ENCODE measurements at places on chromosomes 5 and 9.

- no peak for DNase-seq
Measured at GRCh38 chr5:156051972-156052371, 275.0 kb upstream of the SGCD start.

GRCh38 chr5:90690307-90690706 is 131.7 kb downstream of the ADGRV1 start:
- no peak for DNase-seq

- DNase-seq = no peak
Measured at GRCh38 chr5:14745188-14745563, 80.7 kb downstream of the OTULIN start.

GRCh38 chr5:180853848-180854176 is 7.3 kb downstream of the ZFP62 start:
- DNase-seq = no peak

DNA sequence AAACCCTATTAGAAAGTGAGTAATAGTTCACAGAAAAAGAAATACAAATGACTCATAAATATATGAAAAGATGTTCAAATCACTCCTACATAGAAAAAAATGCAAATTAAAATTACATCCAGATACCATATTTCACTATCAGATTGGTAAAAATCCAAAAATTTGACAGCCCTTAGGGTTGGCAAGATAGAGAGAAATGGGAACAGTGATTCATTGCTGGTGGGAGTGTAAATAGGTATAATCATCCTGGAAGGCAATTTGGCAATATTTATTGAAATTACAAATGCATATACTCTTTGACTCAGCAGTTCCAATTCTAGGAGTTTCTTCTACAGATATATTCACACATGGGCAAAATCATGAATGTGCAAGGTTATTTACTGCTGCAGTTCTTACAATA is 273.5 kb downstream of the NR2F1-AS1 start:
- DNase-seq = peak; percentile 73

DNA sequence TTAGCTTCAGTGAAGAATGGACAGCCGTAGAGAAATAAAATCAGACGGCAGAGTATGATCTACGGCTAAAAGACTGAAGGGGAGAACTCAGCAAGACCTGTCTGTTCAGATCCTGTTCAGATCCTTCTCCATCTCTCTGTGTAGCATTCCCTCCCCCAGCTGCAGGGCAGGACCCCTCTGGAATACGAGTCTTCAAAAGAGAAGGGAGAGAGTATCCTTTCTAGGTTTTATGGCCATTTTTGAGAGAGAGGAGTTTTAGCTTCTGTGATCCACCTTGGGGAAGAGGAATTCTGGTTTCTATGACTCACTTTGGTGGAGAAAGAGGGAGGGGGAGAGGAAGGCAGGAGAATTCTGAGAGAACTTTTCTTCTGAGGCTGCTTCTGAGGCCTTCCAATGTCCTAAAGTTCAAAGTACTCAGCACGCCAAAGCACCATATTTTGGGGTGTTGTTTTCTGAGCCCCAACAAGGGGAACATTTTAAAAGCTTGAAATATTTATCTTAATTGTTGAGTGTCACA is 194.4 kb upstream of the TLE4 start:
- DNase-seq = peak; percentile 42

DNA sequence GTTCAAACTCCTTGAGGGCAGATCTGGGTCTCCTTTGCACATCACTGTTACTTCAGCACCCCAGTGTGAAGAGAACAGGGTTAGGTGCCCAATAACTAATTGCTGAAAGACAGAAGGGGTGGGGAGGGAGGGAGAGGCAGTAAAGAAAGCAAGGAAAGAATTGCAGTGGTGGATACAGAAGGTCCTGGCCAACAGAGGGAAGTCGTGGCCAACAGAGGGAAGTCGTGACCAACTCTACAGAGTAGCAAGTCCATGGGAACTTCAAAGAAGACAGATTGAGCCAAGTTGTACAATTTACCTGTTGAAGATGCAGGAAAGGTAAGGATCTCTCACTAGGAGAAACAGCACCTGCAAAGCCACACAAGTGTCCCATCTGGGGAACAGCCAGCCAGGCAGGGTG is 27.0 kb downstream of the CCNJL start:
- no peak for DNase-seq

GRCh38 chr5:82334856-82335255 is 56.7 kb upstream of the RPS23 start:
- DNase-seq = peak; percentile 97

DNA sequence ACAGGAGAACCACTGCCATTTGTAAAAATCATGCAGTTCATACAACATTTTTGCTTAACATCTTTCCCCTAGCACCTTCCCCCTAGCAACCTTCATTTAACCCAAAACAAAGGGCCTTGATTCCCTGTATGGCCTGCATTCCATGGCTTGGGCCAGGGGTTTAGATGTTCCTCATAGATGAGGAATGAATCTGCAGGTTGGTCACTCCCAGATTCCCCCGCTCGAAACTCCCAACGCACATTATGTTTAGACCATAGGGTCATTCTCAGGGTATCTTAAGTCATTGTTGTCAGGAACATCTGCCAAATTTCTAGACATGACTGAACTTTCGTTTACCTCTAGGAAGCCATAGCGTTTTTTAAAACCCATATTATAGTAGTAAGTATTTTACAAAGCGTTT is 282.2 kb upstream of the VLDLR start:
- DNase-seq = no peak

GRCh38 chr5:6755941-6756340 is 42.7 kb downstream of the TENT4A start:
- no peak for DNase-seq

GRCh38 chr5:83653669-83654068 is 67.0 kb downstream of the HAPLN1 start:
- DNase-seq = no peak

DNA sequence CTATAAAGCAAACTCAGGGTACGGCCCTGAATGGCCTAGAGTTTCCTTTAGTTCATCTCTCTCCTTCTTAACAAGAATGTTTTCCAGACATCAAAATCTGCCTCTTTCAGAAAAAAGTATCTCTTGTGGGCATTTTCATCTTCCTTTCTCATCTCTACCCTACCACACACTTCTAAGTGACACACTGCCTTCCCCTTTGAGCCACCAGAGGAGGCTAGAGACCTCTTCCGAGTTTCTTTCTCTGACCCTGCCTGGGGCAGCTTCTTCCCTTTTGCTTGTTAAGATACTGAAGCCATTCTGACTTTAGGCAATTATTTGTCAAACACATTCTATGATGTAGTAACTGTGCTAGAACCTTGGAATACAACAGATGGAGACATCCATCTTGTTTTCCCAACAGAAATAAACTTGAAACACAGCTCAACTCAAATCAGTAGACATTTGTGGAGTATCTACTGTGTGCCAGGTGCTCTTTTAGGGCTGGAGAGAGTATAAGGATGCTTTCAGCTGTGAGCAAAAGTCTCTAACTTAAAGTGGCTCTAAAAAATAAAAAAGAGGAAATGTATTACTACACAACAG is 8.6 kb upstream of the SV2C start:
- no peak for DNase-seq

DNA sequence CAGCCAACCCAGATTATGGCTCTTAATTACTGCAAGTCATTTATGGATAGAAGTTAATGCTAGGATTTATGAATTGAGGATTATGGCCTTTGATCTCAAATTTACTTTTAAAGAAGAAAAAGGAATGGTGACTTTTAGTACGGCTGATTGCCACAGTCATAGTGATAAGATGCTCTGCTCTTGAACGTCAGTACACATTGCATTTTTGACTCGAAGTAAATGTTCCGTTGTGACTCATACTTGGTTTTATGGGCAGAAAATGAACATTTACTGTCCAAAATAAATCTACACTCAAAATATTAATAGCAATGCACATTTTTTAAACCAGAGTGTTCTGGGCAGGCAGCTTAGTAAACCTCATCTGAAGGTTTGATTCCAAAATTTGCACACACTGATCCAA is 830 bp downstream of the ADAMTSL1 start:
- peak; percentile 67 for DNase-seq

DNA sequence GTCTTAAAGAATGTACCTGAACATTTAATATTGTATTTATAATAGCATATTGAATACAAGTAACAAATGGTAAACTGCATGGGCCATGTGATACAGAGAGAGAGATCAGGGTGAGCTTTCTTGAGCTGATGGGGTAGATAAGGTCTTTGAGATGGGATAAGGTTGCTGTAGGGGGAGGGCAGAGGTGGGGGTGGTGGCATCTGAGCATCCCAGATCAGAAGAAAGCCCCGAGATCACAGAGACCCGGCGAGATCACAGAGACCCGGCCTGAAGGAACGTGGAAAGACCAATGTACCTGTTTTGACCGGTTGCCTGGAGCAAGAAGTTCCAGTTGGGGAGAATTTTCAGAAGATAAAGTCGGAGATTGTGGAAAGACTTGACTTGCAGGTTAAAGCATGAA is 6.6 kb downstream of the SMARCA2 start:
- no peak for DNase-seq

GRCh38 chr5:963310-963672 is 45.3 kb upstream of the NKD2 start:
- no peak for DNase-seq

GRCh38 chr9:8570776-8571175 is 771.2 kb upstream of the DMAC1 start:
- DNase-seq = no peak

GRCh38 chr5:132549576-132549975 is 6.3 kb upstream of the IL5 start:
- no peak for DNase-seq

DNA sequence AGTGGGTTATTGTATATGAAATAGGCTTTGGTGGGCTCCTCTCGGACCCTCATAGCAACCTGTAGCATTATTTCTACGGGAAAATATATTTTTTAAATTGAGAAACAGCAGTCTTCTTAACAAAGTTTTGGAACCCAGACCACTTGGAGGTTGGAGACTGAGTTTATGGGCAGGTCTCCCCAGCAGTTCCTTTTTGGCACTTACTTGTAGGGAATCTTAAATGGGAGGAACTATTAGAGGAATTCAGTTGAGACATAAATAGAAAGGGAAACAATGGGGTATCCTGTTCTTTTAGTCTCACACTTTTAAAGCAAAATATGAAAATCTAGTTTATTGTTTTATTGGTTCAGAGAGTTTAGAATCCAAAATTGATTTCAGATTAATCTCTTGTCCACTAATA is 111.5 kb downstream of the TRIO start:
- DNase-seq = no peak

GRCh38 chr9:132789719-132790118 is 88.4 kb downstream of the AK8 start:
- no peak for DNase-seq

DNA sequence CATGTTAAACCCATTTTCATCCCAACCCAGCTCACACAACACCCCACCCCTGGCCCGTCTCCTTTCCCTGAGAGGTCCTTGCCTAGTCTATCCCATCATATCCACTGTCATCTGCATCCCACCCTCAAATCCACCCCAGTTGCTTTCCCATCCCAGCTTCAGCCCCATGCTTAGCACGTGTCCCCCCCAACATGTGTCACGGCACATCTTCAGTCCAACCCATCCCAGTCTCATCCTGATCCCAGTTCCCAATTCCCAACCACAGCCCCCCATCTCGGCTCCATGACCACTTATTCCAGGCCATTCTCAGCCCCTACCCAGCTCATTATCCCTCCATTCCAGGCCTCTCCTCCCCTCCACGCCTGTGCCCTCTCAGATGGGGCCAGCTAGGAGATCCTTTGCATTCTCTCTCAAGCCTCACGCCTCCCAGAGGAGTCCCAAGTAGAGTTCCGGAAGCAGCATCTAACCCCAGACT is 605 bp upstream of the DBN1 start:
- no peak for DNase-seq

DNA sequence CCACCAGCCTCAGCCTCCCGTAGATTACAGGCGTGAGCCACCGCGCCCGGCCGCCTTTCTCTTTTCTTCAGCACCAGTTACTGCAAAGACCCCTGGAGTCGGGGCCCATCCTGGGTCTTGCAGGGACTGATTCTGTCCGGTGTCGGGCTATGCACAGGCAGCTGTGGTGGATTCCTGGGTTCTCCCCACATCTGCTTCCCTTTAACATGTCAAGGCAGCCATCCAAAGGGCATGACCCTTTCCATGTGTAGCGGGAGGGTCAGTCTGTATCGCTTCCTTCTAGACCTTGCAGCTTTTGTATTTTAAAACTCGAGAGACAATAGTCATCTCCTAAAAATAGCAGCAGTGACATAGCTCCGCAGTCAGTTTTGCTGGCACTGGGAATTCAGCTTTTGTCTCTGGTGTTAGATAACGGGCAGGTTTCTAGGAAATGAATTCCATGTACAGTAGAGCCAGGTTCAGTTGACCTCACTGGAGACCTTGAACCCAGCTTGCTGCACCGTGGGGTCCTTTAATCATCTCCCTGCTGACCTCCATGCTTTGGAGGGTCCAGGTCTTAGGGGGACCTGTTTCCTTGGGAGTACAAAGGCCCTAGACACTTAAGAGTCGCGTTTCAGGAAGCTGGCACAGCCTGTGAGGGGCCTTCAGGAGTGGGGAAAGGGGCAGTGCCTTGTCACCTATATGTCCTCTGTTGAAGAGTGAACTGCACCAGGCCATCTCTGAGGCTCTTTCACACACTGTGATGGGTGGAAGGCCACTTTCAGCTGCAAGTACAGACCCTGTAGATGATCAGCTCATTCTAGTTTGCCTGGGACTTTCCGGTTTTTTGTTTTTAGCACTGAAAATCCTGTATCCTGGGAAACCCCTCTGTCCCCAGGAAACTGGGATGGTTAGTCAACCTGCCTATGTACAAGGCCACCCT is 13.8 kb downstream of the ANKRD33B start:
- DNase-seq = no peak

DNA sequence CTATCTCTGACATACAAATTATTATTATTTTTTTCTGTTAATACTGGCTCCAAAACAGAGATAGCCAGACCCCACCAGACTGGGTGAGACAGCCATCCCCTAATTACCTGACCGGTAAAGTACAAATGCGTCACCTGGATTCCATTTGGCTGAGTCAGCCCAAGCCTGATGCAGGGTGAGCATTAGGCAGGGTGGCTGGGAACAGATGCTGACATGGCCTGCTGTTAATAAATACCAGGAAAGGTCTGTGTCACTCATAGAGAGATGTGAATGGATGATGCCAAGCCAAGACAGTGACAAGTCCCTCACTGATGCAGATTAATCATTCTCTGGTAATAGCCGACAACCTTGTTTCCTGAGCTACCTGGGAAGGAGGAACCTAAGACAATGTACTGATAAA is 183.5 kb downstream of the TRIM32 start:
- DNase-seq = no peak

DNA sequence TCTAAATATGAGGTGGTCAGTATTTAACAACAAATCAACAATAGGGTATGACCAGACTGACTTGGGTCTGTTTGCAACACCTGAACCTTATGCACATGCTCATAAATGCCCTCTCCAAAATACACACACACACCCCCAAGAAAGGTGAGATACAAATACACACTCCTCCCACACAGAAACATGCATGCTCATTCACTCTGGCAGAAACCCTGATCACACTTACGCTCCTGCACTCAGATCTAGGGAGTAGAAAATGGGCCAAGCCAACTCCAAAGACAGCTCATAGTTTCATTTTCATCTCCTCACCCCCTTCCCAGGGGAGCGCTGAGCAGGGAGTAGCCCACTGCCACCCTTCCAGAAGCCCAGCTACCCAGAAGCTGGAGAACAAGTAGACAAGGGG is 11.3 kb downstream of the TRIM7 start:
- DNase-seq = no peak

Measured in fibroblast of skin of right quadriceps (primary cell).